ENCODE measurements at places on chromosomes 7 and 10.

- DNase-seq, result no peak
Observed at GRCh38 chr10:110486680-110487410, 10.9 kb upstream of the DUSP5 start.

DNA sequence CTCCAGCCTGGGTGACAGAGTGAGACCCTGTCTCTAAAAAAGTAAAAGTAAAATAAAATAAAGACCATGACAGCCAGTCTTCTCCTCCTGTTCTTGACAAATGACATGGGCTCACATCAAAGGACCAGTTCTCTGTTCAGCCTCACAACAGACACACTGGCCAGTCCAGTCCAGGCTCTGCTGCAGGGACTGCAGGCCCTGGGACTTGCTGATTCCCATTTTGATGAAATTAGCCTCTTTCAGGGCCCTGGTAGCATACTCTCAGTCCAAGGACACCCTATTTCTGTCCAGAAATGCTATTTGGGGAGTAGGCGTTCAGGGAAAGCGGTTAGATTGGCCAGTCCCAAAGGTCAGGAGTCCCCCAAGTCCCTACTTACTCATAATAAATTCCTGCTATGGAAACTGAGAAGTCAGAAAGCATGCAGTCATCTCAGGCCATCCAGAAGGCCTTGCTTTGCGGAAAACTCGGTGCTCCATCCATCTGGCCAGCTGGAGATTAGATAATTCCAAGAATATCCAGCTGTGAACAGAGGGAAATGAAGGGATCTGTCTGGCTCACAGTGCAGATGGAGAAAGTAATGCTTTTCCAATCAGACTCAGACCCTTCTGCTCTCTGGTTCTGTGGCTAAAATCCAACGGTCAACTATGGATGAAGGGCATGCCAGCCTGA is 74.4 kb downstream of the RAB11FIP2 start:
- no peak for DNase-seq

- no peak for DNase-seq
Observed at GRCh38 chr7:54814401-54814800, 55.4 kb upstream of the SEC61G start.

DNA sequence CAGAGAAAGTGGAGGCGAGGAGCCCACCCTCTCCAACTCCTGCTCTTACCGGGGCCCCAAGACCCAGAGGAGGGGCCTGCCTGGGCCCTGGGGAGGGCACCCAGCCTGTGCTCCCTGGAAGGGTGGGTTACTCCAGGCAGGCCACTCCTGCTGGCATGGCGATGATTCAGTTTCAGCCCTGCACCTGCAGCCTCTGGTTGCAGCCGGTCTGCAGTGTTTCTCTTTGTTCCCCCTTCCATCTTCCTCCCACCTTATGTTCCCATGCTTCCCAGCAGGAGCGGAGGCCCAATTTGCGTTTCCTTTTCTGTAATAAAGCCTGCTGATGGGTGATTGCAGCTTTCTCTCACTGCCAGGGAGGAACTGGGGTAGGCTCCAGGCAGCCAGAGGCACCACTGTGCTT is 53.2 kb upstream of the FAM20C start:
- no peak for DNase-seq

DNA sequence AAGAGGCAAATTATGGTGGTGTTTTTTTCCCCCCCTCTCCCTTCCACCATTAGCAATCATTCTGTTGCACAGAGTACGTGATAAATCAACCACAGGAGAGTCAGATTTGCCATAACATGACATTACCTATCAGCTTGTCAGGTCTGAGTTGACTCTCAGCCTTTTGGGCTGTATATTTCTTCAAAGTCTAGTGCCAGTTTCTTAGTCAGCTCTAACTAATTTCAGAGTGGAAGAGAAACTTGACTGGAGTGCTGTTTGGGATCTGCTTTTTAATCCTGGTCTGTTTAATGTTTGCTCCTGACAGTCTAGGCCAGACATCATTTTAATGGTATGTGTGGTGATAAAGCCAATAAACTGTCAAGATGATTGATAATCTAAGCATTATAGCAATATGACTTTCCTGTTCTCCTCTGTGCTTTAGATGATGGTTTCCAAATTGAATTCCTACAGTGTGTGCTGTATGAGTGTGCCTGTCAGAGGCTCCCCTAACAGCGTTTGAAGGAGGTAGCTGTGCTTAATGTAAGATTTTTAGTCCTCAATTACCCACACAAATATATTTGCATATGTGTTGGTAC is 76.9 kb downstream of the LRMDA start:
- DNase-seq, result peak; percentile 27

DNA sequence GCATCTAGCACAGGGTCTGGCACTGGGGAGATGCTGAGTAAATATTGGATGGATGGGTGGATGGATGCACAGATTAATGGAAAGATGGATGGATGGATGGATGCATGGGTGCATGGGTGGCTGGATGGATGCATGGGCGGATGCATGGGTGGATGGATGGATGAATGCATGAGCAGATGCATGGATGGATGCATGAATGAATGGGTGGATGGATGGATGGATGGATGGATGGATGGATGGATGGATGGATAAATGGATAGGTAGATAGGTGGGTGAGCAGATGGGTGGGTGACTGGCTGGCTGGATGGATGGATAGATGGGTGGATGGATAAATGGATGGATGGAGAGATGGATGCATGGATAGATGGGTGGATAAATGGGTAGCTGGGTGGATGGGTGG is 5.7 kb downstream of the PAX4 start:
- DNase-seq, result no peak

DNA sequence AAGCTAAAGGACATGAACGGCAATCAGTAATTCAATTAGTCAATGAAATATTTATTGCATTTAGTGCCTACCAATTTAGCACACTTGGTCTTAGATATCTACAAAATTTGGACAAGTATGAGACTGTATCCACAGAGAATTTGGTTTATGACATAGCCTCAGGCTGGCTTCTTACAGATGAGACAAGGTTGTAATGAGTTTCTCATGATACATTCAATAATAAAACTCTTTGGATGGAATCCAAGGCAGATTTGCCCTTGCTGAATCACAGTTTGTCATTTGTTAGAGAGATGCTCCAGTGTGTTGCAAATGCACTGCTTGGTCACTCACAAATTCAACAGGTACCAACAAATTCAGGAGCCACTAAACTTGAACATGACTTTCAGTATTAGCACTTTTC is 162.5 kb downstream of the GPR37 start:
- DNase-seq, result no peak

DNA sequence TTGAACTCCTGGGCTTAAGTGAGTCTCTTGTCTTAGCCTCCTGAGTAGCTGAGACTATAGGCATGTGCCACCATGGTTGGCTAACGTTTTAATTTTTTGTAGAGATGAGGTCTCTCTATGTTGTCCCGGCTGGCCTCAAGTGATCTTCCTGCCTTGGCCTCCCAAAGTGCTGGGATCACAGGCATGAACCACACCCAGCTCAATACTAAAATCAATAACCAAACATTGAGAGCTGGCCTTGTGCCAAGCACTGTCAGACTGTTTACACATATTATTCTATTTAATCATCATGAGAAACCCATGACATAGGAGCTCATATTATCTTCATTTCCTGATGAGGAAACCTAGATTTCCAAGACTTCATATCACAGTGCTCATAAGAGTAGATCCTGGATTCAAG is 251.2 kb downstream of the BAMBI start:
- no peak for DNase-seq

GRCh38 chr7:17429579-17429978 is 131.1 kb downstream of the AHR start:
- DNase-seq, result no peak

GRCh38 chr10:110214371-110214826 is 7.0 kb downstream of the MXI1 start:
- DNase-seq, result no peak

DNA sequence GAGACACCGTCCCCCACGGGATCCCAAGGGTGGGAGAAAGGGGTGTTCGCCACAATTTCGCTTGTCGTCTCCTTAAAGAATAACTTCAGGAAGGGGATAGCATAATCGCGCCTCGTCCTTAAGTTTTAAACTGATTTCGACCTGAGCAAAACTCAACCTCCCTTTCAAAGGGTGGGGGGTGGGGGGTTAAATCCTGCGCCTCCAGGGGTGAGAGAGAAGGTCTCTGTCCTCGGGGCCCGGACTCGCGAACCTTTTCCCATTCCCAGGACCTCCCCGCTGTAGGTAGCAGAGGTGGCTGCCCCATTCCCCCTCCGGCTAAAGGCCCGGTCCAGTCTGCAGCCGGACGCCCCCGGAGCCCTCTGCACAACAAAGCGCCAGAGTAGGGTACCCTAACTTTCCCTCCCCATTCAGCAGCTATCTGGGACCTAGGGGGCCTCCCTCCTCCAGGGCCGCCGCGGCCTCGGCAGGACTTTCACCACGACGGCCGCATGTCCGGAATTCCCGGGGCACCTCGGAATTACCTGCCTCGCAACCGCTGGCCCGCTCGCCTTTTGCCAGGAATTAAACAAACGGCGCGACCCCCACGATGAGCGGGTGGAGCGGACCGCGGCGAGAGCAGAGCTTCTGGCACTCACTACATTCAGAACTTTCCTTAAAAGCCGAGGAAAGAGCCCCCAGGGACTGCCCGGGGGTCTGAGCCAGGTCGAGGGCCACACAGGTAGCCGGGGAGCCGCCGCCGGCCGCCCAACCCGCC is 1.7 kb downstream of the CDK6 start:
- DNase-seq, result peak; percentile 88

- DNase-seq, result no peak
Observed at GRCh38 chr7:28280516-28280915, 99.9 kb upstream of the JAZF1 start.

- no peak for DNase-seq
Observed at GRCh38 chr7:144786522-144786921, 49.3 kb downstream of the TPK1 start.

- DNase-seq, result no peak
Observed at GRCh38 chr7:43631559-43631958, 48.7 kb downstream of the STK17A start.

- DNase-seq, result no peak
Observed at GRCh38 chr10:48266528-48266927, 8.0 kb downstream of the FRMPD2 start.
